NCI-H1930 (cell line): ENCODE measurements at places on chromosomes 7 and 10.

GRCh38 chr7:36644625-36645422 lies 79.5 kb downstream of the AOAH start:
- DNase-seq: no peak

GRCh38 chr10:43965033-43965917 lies 316.6 kb upstream of the ZNF32 start:
- no peak for DNase-seq

DNA sequence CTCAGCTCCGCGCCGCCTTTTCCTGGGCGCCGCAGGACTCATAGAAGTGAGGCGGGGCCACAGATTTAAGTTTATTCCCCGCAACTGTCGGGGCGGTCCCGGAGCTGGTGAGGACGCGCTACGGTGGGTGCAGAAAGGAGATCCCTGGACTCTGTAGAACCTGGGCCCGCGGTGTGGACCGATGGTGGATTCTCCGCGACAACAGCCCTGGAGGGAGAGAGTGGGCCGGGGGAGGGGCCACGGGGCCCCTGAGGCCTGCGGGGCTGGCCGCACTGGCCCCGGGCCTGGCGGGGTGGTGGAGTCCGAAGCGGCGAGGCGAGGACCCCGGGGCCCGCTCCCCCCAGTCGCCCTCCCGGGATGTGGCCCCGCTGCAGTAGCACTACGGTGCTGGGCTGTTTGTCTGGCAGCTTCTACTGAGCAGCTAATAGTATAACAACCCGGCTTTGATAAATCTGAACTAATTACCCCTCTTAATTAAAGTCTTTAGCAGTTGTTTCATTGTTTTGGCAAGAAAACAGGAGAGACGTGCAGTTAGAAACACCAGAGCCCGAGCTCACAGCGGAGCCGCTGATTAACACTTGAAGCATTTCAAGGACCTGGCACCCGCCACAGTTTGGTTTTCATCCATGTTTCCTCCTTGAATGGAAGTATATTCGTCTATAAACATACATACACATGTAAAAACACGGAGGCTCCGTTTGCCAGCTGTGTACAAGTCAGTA lies 4.2 kb downstream of the FEZF1 start:
- DNase-seq: no peak

- DNase-seq: no peak
Observed at GRCh38 chr7:10475940-10476641, 497.6 kb upstream of the PHF14 start.

GRCh38 chr7:28466885-28467284 lies 54.6 kb downstream of the CREB5 start:
- no peak for DNase-seq

DNA sequence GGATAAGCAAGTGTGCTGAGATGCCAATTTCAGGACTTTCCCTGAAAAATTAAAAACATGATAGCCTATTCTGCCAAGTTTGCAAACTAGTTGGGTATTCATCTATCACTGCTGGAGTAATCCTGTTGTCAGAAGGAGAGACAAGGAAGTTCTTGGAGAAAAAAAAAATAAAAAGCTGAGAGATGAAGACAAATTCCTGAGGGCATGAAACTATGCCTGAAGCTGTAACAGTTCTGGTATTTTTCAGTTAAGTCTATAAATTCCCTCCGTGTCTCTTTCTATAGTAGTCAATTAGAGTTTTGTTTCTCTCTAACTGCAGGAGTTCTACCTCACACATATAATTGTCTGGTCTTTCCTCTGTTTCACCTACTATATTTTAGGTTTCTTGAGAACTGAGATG lies 95.7 kb downstream of the DGKB start:
- DNase-seq: no peak

GRCh38 chr7:99990460-99990852 lies 14.6 kb upstream of the AZGP1 start:
- no peak for DNase-seq

DNA sequence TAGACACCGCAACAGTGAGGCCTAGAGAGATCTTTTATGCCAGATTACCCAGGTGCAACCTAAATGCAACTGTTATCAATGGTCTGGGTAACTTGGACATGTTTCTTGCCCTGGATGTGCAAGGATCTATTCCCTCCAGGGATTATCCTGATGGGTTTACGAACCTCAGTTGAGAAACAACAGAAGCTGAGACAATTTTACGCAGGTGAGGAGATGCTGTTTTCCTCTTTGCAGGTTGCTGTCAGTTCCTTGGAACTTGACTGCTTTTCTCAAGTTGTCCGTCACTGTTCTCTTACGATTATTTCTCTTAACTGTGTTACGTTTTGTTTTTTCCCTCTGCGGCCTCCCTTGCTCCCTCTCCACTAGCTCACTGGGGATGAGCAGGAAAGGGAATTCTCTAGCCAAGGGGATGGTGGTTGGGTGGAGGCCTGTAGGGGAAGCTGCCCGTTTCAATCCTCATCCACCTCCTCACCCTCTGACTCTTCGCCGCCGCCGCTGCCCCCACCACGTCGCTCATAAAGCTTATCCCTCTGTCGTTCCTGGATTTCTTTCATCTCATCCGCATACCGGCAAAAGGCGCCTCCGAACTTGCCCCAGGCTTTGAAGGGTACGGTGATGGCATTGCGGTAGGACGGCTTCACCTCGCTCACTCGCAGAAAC lies 1.2 kb downstream of the PURB start:
- DNase-seq: no peak

DNA sequence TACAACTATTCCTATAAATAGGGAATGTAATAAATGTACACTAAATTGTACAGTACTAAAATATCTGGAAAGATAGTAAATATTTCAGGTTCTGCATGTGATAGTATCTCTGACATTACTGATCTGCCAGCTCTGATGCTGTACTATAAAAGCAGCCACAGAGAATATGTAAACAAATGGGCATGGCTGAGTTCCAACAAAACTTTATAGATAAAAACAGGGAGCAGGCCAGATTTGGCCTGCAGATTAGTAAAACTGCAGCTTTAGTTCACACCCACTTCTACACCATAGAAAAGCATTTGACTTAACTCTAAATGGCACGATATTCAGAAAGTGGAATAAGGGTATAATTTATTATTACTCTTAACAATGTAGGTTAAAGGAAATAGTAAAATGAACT lies 18.8 kb upstream of the TLL2 start:
- DNase-seq: no peak

DNA sequence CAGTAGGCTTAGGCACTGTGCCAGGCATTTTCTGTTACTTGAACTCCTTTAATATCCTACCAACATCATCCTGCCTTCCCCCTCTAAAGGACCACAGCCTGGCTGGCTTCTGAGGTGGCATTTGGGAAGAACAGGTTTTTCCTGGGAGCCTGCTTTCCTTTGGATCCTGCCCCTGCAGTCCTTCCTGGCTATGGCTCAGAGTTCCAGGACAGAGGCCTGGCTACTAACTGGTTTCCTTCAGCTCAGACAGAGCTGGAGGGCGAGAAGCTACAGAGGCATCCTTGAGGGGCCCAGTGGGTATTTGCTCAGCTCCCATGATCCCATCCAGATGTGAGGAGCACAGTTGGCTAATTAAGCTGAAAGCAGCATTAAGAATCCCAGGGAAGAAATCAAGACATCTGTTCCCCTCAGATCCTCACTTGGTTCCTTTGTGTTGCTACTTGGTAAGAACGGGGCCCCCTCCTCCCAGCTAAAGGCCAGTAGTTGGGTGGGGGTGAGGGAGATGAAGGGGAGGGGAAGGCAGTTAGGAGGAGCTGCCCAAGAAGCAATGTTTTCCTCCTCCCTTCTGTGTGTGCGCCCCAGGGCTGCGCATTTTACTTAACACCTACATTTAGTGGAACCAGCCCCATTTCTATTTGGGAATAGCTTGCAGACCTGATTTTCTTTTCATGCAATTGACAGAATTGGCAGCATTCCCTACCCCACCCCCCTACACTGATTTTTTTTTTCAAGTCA lies 142.6 kb upstream of the SORCS3 start:
- no peak for DNase-seq

DNA sequence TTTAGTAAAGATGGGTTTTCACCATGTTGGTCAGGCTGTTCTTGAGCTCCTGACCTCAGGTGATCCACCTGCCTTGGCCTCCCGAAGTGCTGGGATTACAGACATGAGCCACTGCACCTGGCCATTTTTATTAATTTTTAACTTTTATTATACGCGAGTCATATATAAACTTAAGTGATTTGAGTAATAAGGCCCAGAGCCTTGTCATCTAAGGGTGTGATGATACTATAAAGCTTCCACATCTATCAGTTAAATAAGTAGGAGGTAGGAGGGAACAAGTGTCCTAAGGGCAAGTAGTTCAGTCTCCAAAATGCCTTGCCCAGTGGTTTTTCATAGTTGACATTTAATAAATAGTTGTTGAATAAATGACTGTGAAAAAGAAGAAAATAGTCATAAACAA lies 13.3 kb upstream of the HILPDA start:
- no peak for DNase-seq

GRCh38 chr7:55504093-55504859 lies 68.0 kb downstream of the VOPP1 start:
- DNase-seq: no peak

DNA sequence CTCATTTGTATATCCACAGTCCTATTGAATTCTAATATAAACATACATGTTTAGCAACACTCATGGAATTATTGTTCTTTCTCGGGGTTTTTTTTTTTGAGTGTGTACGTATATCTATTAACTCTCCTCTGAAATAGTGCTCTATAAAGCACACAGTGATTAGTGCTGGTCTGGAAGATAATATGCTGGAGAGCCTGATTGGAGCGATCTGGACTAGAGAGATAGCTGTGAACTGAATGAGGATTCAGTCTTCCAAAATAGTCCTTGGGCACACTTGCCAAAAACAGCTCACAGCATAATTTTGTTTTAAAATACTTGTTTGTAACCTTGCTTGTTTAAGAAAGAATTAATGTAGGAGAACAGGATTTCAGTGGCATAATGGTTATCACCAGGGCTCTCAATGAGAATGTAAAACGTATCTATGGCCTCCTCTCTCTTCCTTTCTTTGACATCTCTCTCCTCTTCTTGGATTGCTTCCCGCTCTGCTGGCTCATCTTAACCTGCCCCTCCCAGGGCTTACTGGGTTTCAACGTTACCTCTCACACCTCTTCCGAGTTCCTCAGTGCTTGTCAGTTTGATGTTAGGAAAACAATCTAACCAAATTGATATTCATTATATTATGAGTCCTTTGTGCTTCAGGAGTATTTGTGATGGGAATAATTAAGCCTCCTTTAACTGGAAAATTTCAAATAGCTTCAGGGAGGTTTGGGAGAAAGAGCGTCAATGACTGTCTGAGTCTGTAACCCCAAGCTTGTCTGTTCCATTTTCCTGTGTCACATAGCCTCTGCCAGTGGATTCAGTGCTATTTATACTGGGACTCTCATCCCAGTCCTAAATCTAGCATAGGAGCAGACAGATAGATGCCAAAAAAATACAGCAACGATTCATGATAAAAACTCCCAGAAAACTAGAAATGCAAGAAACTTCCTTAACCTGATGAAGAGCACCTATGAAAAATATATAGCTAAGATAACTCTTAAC lies 16.2 kb upstream of the AGK start:
- DNase-seq: no peak

- no peak for DNase-seq
Observed at GRCh38 chr10:45439365-45439764, 65.3 kb downstream of the ALOX5 start.

DNA sequence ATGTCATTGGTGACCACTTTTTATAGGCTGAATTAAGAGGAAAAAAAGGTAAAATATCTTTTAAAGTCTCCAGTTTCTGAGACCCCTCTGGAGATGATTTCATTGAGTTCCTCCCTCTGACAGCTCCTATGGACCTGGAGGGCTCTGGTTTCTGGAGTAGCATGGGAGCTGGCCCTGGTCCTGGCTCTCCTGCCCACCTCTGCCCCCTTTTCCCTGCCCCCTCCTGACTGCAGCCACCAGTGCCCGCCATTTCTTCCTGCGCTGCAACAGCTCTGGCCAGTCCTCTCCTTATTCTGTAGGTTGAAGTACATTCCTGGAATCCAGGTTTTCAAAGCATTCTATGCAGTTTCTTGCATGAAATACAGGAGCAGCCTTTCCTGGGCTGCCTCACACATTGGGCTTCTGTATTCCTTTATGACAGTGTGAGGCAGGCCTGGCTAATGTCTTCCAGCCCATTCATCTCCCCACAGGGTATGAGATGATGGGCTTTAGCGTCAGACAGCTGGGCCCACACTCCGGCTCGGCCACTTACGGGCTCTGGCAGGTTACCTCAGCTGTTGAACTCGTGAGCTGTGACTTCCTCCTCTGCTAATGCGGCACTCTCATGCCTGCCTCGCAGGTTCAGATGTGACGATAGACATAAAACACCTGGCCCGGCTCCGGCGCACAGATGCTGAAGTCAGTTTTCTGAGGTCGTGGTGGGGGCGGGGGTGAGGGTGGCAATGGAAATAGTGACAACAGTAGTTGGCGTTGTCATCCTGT lies 101.7 kb downstream of the MGMT start:
- no peak for DNase-seq

DNA sequence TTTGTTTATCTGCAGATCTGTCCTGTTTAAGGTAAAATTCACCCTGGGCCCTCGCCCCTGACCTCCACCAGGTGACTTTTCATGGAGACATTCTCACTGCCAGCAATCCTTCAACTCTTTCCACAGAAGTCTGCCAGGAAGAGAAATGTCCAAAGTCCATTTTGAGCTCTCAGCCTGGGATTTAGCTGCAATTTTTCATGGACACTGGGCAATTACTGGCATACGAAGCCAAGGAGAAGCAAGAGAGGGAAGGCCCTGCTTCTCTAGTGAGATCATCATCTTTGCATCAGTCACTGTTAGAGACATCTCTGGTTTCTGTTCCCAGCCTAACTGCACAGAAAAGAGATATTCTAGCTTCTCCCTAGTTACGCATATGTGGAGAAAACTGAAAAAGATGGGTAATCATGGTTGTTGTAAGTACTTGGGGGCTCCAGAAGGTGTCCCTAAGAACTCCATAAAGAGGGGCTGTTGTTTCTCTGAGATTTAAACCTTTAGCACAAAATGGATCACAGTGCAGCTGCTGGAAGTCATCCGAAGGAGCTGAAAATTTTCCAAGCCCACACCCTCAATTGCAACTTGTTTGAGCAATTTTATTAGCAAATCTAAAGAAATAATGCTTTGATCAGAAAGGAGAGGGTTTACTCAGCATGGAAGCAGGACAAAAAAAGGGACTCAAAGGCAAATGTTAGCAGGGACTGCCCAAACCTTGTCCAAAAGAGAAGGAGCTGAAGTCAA lies 168.9 kb downstream of the SNX10 start:
- no peak for DNase-seq

DNA sequence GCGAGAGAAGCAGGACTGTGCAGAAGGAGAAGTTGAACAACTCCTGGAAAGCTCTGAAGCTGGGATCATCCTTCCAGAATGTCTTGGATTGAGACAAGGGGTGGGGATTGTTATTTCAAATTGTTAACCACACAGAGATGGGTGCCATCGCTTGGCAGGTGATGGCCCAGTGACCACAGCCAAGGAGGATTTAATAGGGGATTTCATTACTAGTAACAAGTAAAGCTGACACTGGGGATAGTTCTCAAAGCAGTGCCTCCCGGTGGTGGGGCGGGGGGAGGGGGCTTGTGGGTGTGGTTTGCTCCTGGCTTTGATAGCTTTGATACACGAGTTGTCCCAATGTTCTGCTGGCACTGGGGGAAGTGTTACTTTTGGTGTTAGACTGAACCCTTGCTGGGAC lies 59.2 kb downstream of the ZNF503 start:
- no peak for DNase-seq

- DNase-seq: no peak
Observed at GRCh38 chr7:106050002-106050745, 61.9 kb downstream of the SYPL1 start.
